Stimulated activated CD8-positive, alpha-beta memory T cell treated with anti-CD3 and anti-CD28 coated beads, Interleukin-4, amount 100 ng/mL, for 1 hour (primary cell): ENCODE measurements at places on chromosomes 4 and X.

- DNase-seq = no peak
Measured at GRCh38 chr4:35771571-35771970, 472.7 kb downstream of the ARAP2 start.

- DNase-seq = no peak
Measured at GRCh38 chr4:71830-72229, 18.7 kb downstream of the ZNF595 start.

GRCh38 chr4:3745886-3746656, 20.1 kb upstream of the ADRA2C start:
- DNase-seq = no peak

- DNase-seq = no peak
Measured at GRCh38 chr4:171517883-171518282, 295.3 kb upstream of the GALNTL6 start.

DNA sequence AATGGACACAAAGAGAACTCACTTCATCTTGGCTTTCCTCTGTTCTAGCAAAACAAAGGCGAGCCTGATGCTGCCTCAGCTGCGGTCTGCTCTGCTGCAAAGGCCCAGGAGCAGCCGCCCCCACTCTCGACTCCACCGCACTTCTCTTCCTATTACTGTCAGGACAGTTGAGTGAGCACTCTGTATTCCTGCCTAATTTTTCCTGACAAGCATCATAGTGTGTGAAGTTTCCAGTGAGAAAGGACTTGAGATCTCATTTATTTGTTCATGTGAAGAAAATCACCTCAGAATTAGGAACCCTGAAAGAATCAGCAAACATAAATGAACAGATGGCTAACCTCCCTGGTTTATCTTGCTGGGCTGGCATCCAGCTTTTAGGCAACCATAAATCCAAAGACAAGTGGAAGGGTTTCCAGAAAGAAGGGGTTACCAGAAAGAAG, 15.6 kb downstream of the SCARB2 start:
- DNase-seq = no peak

- DNase-seq = no peak
Measured at GRCh38 chr4:8838961-8839431, 32.6 kb downstream of the HMX1 start.

GRCh38 chr4:10554694-10555093, 97.5 kb upstream of the ZNF518B start:
- DNase-seq = peak; percentile 4

GRCh38 chr4:153713866-153714646, 30.0 kb downstream of the TLR2 start:
- DNase-seq = no peak

GRCh38 chrX:41033299-41033698, 51.9 kb upstream of the USP9X start:
- DNase-seq = no peak

DNA sequence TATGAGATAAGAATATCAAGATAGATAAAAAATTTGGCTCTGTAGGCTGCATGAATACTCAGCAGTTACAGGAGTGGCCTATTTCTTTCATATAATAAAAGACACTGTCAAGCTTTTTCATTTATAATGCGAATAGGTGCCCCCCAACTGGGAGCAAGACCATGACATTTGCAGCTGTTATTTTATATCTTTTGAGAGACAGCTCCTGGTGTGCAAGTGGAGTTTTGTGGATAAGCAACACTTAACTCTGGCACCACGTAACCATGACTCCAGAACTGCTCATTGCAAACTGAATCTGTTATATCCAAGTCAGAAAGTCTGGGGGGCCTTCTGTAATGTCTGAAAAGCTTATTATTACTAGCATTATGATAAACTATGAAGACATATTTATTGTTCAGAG, 1372.4 kb downstream of the C4orf33 start:
- no peak for DNase-seq

- no peak for DNase-seq
Measured at GRCh38 chrX:10631416-10632145, 11.2 kb upstream of the MID1 start.

GRCh38 chrX:46823481-46823880, 13.4 kb upstream of the RP2 start:
- no peak for DNase-seq

DNA sequence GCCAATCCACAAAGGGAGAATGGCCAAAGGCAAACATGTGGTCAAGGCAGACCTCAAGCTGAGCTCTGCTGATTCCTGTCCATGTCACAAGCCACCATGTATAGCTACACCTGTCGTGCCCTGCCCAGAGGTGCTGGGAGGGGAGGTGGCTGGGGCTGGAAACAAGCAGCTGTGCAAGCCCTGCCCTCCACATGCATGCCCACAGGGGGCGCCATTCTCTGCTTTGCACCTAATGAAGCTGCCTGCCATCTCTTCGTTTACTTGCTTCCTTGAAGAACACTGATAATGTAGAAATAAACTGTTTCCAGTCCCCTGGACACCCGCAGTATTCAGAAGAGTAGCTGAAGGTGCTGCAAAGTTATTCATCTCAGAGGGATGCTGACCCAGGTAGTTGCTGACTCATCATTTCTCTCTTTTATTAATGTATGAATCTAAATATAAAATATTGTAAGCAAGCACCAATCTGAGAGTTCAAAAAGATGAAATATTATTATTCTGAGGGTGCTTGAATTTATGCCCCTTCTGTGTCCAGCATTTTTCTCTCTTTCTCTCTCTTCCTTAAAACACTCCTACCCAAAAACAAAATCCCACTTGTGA, 278.6 kb downstream of the ADGRA3 start:
- DNase-seq = no peak

GRCh38 chrX:76802708-76803107, 375.2 kb downstream of the MAGEE1 start:
- DNase-seq = no peak

DNA sequence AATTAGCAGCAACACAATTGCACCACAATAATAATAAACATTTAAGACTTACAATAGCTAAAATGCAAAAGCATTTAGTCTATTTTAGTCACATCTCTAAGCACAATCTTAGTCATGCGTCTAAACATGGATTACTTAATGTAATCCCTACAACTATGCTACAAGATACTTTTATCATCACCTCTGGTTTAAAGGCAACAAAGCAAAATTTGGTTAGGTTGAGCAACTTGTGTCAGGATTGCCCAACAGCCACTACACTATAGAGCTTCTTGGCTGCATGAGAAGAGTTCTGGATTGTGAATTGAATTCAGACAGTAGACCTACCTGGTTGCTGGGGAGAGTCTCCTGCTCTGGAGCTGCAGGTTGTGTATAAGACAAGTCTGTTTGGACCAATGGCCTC, 146.5 kb upstream of the PUDP start:
- no peak for DNase-seq

DNA sequence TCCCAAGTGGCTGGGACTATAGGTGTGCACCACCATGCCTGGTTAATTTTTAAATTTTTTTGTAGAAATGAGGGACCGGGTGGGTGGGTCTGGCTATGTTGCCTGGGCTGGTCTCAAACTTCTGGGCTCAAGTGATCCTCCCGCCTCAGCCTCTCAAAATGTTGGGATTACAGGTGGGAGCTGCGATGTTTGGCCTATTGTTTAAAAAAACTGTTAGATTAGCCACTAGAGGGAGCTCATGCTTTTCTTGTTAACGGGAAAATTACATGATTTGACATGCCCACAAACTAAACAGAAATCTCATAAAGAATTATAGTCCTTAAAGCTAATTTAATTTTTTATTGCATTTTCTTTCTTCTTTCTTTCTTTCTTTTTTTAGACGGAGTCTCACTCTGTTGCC, 5.0 kb upstream of the SDAD1 start:
- DNase-seq = no peak

DNA sequence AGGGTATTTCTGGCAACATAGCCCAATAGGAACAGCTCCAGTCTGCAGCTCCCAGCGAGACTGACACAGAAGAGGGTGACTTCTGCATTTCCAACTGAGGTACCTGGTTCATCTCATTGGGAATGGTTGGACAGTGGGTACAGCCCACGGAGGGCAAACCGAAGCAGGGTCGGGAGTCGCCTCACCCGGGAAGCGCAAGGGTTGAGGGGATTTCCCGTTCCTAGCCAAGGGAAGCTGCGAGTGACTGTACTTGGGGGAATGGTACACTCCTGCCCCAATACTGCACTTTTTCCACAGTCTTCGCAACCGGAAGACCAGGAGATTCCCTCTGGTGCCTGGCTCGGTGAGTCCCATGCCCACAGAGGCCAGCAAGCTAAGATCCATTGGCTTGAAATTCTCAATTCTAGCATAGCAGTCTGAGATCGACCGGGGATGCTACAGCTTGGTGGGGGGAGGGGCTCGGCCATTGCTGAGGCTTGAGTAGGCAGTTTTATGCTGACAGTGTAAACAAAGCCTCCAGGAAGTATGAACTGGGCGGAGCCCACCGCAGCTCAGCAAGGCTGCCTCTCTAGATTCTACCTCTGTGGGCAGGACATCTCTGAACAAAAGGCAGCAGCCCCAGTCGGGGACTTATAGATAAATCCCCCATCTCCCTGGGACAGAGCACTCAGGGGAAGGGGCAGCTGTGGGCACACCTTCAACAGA, 14.0 kb upstream of the ADAD1 start:
- DNase-seq = no peak

- no peak for DNase-seq
Measured at GRCh38 chr4:1987721-1988326, 20.9 kb downstream of the NELFA start.

DNA sequence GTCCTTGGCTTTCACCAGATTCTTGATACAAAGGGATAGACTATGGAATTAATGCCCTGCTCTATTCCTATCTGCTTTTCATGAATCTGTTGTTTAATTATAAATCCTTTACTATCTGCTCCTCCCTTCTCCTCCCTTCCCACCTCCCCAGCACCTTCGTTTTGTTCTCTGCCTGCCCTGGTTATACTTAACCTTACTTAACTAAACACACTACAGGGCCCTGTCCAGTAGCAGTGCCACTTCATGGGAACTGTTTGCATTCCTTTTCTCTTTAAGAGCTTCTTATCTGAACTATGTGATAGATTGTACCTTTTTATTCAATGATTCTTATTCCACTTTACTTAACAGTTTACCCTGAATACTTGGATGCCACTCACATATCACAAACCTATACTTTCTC, 830 bp downstream of the HOPX start:
- no peak for DNase-seq

DNA sequence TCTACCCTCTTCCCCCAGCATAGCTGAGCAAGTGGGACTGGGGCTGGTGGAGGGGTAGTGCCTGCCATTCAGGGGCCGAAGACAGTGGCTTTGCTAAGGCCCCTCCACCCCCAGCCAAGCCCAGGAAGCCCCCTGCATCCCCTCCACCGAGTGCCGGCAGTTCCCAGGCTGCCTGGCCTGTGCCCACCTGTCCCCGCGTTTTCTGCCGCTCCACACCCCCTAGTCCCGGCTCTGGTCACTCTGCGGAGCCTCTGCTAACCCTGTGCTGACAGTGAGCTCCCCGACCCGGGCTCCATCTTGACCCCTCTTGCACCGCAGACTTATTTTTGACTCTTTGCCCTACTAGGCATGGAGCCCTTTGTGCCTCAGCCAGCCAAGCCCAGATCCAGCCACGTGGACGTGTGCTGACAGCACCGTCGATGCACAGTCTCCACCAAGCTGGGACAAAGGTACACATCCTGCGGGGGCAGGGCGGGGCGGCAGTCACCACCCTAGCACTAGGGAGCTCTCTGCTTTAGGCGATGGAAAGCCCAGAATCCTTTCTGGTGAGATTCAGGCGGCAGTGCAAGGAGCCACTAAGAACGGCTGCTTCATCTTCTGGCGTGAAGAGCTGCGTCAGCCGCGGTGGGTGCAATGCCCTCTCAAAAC, 96.6 kb downstream of the PHKA2 start:
- DNase-seq = no peak

- DNase-seq = no peak
Measured at GRCh38 chr4:38075370-38076152, 115.4 kb downstream of the PTTG2 start.

GRCh38 chr4:149095001-149095400, 652.8 kb upstream of the NR3C2 start:
- no peak for DNase-seq

DNA sequence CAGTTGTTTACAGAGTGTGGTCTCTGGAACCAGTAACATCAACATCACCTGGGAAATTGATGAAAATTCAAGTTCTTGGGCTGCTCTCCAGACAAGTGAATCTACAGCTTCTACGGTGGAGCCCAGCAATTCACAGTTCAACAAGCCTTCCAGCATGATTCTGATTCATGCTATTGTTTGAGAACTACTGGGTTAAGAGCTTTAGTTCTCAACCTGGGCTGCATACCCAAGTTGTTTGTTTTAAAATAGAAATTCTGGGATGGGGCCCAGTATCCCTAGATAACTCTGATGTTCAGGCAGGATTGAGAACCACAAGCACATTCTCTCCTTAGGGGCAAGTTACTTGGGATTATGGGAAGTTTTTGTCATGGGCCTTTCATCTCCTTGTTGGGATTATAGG, 37.9 kb upstream of the PGK1 start:
- no peak for DNase-seq

- DNase-seq = no peak
Measured at GRCh38 chr4:48341776-48342605, 662 bp downstream of the SLAIN2 start.
